ENCODE measurements at places on chromosomes 5 and 9.

DNA sequence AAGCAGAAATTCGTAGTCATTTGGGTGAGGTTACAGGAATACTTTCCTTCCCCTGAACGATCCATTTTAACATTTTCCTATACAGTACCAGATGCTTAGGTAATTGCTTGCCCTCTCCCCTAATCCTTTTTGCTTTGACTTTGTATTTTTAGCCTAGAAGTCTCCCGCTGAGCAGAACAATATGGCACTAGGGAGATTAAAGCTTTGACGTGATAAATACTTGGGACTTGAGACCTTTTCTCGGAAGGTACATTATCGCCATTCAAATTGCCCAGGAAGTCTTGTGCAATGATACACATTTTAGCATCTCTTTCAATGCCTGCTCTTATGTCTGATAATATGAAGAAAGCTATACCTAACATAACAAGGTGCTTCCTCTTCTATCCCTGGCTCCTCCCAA is 22.9 kb upstream of the SPATA31C2 start:
- no peak for DNase-seq

- no peak for DNase-seq
Measured at GRCh38 chr5:74196233-74196632, 444.3 kb downstream of the ENC1 start.

DNA sequence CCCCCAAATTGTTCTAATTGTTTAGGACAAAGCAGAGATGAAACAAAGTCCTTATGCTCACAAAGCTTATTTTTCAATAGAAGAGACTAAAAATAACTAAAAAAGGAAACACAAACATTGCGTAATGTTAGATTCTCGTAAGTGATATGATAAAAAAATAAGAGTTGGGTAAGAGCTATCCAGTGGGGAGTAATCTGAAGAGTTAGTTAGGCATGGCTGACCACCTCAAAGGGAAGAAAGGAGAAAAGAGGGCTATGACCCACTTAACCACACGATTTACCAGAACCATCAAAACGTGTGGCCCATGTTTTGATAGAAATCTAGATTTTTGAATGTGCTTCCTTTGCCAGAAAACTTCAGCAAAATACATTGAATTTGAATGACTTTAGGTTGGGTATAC is 1296.8 kb upstream of the NUDT12 start:
- no peak for DNase-seq

GRCh38 chr9:35656348-35656747 is 1.5 kb downstream of the RMRP start:
- no peak for DNase-seq

DNA sequence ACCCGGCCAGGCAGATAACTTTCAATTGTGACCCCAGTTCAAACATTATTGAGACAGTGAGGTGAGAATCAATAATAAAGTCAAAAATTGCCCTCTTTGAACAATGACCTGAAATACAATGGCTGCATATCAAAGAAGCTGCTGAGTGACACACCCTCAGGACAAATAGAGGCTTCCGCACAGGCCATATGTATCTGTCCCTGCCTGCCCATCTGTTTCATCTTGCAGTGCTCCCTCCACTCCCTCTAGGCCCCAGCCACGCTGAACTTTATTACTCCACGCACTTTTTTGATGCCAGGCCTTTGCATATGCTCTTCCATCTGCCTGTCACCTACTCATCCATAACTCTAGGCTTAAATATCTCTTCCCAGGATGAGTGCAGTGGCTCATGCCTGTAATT is 15.9 kb upstream of the PFDN1 start:
- DNase-seq: no peak

GRCh38 chr9:137672907-137673791 is 54.3 kb downstream of the EHMT1 start:
- no peak for DNase-seq

- DNase-seq: no peak
Measured at GRCh38 chr5:98524773-98525172, 248.7 kb upstream of the RGMB start.

- no peak for DNase-seq
Measured at GRCh38 chr5:171850324-171850947, 64.8 kb downstream of the SMIM23 start.

DNA sequence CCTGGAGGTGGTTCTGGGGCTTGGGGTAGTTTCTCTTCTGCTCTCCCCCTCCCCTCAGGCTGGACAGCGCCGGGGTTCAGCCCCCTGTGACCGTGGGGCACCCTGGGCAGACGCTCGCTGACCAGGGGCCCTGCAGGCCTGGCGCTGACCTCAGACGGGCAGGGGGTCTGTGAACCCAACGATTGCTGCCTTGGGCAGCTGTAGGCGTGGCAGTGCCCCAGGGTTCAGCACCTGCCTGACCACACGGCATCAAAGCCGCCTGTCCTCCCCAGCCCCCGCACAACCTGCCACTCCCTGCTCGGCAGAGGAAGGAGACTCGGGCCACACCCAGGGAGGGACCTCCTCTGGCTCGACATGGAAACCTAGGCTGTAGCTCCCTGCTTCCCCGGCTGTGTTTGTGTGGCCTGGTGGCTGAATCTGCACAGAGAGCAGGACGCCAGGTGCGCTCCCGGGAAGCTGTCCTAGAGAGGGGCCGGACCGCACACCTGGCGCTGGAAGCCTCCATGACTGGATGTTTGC is 12.2 kb downstream of the LCN12 start:
- no peak for DNase-seq

DNA sequence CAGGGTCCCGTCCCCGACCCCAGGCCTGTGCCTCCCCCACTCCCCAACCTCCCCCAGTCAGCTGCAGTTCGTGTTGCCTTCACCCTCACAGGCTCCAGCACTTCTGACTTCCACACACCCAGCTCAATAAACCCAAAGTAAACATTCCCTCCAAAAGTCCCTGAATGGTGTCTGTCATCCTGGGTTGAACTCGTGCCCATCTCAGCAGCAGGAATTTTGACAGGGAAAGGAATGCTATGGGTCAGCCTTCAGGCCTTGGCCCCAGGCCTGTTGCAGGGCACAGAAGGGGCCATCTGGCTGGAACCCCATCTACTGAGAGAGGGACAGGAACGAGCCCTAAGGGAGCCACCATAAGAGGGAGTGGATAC is 29.6 kb upstream of the CNOT6 start:
- no peak for DNase-seq

- no peak for DNase-seq
Measured at GRCh38 chr5:157372472-157372822, 87.6 kb upstream of the NIPAL4 start.

DNA sequence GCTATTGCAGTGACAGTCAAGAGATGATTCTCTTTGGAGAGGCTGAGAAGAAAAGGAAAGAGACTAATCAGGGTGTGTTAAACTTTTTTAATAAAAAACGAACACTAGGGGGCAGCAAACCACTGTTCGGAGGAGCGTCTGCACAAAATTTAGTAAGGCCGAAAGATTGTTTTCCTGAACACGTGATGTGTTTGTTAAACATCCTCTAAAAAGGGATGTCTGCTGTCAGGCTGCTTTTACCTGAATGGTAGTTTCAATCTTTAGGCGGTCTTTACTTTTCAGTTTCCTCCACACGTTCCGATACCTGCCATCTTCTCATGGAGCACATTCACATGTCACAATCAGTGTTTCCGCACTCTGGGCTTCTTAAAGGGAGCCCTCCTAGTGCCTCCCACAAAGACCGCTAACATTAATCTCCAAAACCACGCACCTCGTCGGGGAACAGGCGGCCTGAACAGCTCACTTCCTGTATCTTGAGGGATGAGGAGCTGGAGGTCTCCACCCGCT is 125.2 kb downstream of the GPBP1 start:
- no peak for DNase-seq

- DNase-seq: no peak
Measured at GRCh38 chr9:91978740-91979414, 28.8 kb upstream of the ROR2 start.

- no peak for DNase-seq
Measured at GRCh38 chr5:59554501-59554900, 339.0 kb downstream of the PDE4D start.

- no peak for DNase-seq
Measured at GRCh38 chr5:107043665-107044064, 627.1 kb downstream of the EFNA5 start.

GRCh38 chr9:107127608-107128007 is 155.5 kb upstream of the RAD23B start:
- DNase-seq: no peak

DNA sequence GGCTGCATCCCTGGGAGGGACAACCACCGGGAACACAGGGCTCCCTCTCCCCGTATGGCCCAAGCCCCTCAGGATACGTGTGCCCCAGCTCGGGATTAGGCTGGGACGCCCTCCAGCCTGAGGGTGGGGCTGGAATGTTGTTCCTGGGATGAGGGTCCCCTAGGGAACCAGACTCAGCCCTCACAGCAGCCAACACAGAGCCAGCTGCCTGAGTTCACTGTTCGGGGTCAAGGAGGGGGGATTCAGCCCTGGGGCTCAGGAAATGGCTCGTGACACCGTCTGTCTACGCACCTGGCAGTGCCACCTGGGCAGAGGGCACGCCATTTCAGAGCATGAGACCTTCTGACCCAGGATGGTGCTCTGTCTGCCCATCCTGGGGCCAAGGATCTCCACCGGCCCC is 8.9 kb downstream of the RNF44 start:
- DNase-seq: no peak
